ENCODE measurements at places on chromosomes 3 and 15.

- DNase-seq: peak; percentile 87
Observed at GRCh38 chr3:10008588-10009344, 17.5 kb upstream of the FANCD2 start.

DNA sequence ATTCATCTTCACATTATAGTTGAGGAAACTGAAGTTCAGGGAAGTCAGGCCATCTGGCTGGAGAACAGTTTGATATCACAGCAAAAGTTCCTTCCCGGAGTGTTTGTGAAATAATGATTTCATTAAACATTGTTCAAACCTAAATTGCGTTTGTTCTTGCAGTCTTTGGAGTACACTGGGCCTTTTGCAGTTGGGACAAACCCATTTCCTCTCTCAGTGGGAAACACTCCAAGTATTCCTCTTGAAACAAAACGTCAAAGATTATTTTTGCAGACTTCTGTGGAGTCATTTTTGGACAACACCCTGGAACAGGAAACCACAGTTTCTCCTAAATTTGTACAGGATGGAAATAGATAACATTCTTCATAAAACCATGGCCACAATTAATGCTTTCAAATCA, 287.5 kb downstream of the PTPRG start:
- no peak for DNase-seq

DNA sequence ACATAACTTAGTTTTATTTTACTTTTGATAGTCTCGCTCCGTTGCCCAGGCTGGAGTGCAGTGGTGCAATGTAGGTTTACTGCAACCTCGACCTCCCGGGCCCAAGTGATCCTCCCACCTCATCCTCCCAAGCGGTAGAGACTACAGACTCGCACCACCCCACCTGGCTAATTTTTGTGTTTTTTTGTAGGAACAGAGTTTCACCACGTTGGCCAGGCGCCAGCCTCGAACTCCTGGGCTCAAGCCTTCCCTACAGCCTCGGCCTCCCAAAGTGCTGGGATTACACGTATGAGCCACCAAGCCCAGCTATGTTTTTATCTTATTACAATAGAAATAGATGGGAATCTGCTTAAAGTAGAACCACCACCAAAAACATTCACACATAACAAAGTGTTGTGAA, 2.9 kb downstream of the RNU5A-1 start:
- no peak for DNase-seq

DNA sequence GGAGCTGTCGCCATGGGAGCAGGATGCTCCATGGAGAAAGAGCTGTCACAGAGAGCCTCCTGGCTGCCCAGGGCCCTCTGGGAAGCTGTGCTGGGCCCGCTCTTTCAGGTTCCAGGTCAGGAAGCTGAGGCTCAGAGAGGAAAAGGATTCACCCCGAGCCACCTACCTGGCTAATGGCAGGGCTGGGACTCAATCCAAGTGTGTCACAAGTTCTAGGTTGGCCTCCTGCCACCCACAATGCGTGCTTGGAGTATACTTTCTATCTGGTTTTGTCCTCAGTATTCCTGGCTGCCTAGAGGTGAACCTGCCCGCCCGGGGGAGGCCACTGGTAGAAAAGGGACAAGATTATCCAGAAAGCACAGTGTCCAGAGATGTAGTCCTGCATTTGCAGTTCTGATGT, 23.6 kb downstream of the FAH start:
- DNase-seq: no peak

GRCh38 chr15:45048794-45049631, 26.0 kb downstream of the SORD start:
- DNase-seq: peak; percentile 53

GRCh38 chr15:74540161-74540760, 759 bp upstream of the ARID3B start:
- DNase-seq: no peak

DNA sequence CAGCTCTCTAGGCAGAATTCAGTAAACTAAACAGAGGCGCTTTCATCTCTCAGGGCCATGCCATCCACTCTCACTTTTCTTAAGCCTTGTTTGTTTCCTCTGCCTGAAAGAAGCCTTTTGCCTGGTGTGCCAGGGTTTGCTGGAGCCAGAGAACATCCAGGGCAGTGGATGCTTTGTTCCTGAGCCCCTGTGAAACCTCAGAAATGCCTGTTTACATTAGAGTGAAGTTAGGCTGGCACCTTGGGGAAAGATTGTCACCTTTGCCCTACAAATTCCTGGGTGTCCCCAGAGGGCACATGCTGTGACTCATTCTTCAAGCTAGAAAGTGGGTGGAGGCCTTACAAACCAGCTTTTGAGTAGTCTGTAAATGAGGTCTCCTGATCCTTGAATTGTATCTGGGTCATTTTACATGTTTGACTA, 10.7 kb upstream of the TRAK1 start:
- DNase-seq: peak; percentile 58

DNA sequence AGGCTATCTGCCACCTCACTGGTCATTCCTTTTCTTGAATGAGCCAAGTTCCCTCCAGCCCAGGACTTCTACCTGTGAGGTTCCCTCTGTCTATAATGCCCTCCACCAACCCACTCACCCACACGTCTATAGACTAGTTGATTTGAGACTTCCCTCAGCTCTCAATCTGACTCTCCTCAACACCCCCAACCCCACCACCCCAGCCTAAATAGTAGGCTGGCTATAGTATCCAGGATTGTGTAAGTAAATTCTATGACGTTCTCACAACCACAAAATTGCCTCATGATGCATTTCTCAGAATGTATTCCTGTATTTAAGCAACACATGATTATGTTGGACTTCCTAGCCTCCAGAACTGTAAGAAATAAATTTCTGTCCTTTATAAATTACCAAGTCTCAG, 2.2 kb downstream of the PLSCR1 start:
- DNase-seq: peak; percentile 75

DNA sequence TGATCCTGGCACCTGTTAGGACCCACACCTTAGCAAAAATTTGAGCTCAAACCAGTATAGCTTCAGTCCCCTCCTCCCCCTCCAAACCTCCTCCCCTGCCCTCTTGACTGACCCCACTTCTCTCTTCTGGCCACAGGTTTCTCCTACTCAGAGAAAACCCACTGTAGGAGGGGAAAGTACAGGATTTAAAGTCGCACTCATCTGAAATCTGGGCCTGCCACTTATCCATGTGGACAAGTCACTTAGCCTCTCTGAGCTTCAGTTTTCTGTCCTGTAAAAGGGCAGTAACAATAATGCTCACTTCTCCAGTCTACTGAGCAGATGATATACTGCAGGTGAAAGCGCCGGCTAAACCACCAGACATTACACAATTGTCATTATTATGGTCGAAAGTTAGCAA, 142.7 kb downstream of the MEGF11 start:
- DNase-seq: no peak

DNA sequence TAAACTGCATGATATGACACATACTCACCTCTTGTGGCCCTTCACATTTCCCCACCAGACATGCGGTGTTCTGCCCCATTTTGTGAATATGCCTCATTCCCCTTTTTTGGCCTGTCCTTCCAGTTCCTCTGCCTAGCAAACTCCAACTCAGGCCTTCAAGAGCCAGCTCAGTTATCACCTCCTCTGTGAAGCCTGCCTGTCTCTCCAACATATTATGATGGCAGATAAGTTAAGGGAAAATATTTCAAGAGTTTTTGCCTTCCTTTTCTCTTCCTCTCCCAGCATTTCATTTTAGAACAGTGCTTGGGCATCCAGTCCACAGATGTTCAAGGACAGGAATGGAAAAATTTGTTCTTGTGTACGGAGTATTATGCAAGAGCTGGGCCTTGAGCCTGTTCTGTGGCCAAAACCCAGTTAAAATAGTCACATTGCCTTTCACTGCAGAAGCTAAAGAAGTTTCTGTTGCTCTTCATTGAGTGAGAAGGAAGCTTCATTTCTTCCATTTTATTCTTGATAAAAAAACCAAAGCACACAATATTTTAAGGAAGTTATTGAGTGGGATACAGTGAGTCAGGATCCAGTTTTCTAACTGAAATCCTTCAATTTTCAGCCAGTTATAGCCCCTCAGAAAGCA, 192.0 kb downstream of the GHSR start:
- DNase-seq: peak; percentile 76

DNA sequence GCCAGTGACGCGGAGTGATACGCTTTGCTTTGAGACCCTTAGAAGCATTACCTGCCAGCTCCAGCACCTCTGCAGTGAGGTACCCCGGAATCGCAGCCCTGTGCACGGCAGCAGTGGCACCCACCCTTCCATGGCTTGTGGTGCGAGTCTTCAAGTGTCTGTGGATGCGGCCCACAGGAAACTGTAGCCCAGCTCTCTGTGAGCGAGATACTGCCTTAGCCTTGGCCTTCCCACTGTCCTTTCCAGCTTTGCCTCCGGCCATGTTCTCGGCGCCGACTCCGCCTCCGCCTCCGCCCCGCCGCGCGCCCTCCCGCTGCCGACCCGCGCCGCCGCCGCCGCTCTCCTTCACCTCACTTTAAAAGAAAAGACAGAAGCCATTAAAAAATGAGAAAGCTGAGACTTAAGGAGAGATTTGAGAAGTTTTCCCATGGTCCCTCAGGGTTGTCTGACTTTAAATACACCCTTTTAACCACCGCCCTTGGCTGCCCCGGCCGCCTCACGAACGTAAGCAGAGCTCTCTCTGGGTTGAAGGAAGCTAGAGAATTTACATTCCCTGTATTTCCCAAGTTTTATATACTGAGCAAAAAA, 78.5 kb upstream of the FAM174B start:
- no peak for DNase-seq

DNA sequence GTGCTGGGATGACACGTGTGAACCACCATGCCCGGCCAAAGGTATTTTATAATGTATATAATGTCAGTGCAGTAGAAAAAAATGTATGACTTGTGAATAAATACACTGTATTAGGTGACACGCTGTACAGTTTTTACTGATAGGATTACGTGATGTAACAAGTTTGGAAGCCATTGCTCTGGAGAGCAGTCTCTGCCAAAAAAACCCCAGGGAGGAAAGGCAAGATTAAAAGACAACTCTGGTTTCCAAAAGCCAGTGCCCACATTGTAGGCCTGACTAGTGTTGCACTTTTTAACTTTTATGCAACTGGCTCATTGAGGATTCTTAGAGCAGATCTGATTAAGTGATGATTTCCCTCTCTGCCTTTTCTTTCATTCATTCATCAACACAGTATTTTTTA, 62.0 kb upstream of the SLC2A2 start:
- DNase-seq: no peak

- DNase-seq: no peak
Observed at GRCh38 chr3:126208182-126208581, 27.8 kb upstream of the ALDH1L1 start.

DNA sequence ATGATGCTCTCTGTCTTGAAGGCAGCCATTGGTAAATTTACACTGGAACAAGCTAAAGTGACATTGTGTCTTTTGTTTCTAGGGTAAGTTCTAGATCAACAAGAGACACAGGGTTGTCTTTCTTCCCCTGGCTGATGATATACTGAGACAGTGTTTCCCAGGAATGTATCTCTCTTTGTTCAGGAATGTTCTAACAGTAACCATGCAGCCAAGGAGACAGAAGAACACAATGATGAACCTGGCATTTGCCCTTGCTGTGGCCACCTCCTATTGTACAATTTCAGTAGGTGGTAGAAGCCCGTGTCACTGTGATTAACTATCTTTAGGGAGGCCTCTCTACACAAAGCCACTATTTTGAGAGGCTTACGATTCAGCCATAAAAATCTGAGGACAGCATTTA, 130.7 kb downstream of the LRTM1 start:
- DNase-seq: no peak

DNA sequence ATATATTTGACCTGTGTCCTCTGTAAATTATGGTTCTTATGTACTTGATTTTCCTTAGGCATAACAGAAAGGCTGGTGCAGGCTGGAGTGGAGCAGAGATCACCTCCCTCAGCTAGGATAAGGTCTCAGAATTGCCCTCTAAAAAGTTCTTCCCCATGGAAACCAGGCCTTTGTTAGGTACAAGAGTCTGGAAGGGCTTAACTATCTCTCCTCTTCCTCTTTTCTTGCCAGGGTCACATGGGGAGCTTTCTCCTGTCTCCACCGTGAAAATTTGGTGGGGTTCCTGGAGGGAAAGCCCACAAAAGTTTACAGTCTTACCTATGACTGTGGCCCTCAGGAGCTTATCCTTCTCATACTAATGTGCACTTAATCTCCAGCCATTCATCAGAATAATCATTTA, 633.2 kb downstream of the MCTP2 start:
- no peak for DNase-seq

GRCh38 chr3:193827040-193827669, 234.1 kb downstream of the OPA1 start:
- no peak for DNase-seq

GRCh38 chr15:79296583-79296982, 14.1 kb downstream of the ANKRD34C start:
- no peak for DNase-seq

DNA sequence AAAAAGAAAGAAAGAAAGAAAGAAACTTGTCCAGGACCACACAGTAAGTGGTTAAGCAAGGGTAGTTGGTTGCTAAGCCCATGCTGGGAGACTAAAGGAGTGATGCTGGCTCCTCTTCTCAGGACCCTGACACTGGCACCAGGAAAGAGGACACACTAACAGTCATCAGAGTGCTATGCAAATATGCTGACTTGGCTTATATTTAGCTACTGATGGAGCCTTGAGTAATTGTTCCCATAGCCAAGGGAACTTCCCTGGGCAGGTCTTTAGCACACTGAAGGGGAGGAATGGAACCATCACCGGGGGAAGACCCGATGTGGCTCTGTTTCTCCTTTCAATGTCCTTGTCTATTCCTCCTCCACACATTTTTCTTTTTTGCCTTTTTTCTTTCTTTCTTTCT, 6.2 kb downstream of the TMEM40 start:
- DNase-seq: peak; percentile 24

GRCh38 chr3:98359993-98360675, 6.5 kb downstream of the OR5K4 start:
- no peak for DNase-seq

GRCh38 chr3:156376199-156376598, 178.7 kb downstream of the SSR3 start:
- DNase-seq: no peak

- no peak for DNase-seq
Observed at GRCh38 chr3:55174747-55175146, 246.9 kb upstream of the LRTM1 start.

GRCh38 chr3:173275740-173276139, 121.8 kb upstream of the NLGN1 start:
- no peak for DNase-seq

DNA sequence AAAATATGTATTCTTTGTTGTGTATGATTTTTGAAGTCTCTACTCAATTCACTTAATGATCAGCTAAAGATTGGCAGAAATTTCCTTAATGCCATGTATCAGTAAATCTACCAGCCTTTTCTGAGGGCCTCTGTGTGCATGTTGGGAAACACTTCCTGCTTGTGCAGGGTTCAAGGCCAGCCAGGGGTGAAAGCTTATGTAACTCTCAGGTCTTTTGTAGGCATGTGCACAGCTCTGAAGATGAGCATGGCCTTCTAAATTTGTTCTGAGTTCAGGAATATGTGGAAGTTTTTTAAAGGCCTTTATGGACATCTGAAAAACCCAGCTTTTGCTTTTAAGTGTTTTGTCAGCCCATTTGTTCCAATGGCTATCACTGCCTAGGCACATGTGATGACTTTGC, 82.7 kb downstream of the ROBO1 start:
- DNase-seq: no peak

GRCh38 chr3:30680789-30681648, 74.6 kb downstream of the TGFBR2 start:
- no peak for DNase-seq

All from trophoblast cell (in vitro differentiated cells and primary cell).